ENCODE measurements at places on chromosomes 2 and 18.

DNA sequence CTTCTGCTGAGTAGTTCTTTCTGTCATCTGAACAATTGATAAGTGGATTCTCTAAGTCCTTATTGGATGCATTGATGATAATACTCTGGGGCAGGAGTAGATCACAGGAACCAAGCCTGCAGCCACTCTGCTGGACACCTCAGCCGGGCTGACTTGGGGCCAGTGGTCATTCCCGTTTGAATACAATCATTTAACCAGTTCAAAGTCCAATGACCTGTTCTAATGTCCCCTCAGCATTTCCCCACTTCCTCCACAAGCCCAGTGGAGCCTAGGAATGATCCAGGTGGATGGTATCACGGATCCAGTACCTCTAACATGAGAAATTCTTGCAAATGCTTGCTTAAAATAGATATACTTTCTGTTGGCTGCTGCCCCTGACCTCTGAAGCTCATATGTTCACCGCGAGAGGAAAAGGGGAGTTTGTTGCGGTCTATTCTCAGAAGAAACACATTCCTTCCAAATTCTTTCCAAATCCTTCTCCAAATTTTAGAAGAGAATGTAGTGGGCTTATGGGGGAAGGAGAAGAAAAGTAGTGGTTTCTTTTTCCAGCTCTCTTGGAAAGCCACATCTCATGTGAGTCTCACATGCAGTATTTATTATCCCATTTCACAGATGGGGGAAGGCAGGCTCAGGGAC is 170.9 kb downstream of the INHBB start:
- DNase-seq, result no peak

DNA sequence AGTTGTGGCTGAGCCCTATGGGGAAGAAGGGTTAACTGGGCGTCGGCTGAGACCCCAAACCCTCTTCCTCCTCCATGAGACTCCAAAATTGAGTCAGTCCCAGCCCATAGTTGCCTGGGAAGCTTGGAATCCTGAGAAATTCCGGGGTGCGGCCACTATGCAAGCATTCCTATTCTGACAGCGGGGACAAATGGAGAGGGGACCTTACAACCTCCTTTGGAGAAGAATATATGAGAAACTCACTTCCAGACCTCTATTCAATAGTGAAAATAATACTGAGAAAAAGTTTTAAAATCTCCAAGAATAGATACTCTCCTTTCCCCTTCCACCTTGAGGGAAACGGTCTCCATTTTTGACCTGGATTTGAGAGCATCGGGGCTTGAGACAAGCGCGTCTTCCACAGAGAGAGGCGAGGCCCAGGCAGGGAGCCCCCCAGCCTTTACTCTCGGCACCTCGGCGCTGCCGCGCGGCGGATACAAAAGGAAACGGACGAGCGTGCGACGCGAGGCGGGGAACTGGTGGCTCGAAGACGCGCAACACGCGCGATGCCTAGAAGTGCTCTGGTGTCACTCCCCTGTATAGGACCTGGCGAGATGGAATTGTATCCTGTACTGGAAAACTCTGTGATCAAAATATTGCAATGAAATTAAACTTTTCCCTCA is 11.1 kb downstream of the NR4A2 start:
- DNase-seq, result no peak

DNA sequence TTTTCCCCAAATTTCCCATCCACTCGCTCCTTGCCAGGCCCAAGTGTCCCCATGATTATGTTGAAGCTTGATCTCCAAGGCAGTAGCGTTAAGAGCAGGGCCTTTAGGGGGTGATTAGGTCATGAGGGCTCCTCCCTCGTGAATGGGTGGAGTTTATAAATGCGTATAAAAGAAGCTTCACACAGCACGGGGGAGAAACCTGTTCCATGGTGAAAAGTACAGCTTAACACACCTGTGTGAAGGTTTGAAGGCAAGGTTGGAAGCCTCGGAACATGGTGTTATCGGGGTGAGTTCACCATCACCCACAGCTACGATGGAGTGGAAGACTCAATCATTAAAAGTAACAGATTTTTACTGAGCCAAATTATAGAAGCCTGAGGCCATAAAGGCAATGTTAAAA is 137.4 kb upstream of the ALKAL2 start:
- DNase-seq, result no peak

DNA sequence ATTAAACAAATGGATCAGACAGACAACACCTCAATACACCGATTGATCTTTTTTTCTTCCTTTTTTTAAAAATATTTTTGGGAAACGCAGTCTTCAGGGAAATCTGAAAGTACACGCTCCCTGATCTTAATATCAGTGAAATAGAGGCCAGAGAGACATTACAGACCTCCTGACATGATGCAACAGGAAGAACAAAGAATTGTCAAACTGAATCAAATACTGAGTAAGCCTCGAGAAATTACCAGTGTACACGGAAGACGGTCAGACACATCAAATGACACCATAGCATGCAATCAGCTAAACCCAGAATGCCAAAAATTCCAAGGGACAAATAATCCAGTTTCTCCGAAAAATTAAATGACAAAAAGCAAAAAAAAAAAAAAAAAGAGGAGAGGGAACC is 80.2 kb upstream of the NFU1 start:
- no peak for DNase-seq

DNA sequence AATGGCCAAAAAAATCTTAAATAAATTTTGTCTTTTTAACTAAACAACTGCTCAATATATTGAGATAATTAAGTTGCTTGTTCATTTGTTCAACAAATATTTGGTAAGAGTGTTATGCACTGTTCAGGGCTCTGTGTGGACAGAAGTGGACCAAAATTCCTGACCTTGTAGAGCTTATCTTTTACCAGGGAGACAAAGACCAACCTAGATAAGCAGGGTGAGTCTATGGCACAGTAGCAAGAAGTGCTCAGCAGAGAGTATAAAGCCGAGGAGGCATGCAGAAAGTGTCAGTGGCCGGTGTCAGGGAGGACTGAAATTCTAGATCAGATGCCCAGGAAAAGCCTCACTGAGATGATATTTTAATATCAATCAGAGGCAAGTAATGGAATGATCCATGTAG is 2.6 kb downstream of the RAB27B start:
- DNase-seq, result no peak

DNA sequence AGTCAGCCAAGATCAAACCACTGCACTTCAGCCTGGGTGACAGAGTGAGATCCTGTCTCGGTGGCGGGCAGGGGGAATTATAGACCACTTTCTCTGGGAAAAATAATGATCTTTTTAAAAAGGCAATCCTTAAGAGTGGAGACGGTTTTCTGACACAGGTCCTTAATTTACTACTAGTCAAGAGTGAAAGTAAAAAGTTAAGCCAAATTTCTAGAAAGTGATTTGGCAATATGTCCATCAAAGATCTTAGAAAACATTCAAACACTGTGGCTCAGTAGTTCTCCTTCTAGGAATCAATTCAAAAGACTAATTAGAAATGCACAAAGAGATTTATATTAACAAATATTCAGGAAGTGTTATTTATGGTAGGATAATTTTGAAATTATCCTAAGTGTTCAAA is 148.5 kb upstream of the DNMT3A start:
- DNase-seq, result no peak

DNA sequence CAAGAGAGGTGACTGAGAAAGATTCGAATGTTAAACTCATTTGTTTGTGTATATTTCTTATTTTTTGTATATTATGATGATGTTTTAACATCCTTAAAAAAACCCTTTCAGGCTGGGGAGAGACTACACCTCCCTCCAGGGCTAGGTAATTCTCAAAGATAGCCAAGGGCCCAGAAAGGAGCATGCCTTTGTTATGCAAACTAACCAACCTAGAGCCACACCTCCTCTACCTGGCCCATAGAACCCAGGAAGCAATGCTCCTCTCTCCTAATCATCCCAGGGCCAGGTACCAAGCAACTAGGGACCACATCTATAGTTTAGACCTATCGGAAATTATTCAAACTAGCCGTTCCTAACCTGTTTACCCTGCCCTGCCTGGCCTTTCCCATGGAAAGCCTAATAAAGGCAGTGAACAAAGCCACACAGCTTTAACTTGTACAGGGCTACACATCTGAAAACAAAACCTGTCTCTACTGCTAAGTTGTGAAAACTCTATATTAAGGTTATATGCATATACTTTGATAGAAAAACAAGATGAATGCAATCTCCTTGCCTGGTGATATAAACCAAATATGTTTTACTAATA is 79.7 kb downstream of the COLEC12 start:
- no peak for DNase-seq

DNA sequence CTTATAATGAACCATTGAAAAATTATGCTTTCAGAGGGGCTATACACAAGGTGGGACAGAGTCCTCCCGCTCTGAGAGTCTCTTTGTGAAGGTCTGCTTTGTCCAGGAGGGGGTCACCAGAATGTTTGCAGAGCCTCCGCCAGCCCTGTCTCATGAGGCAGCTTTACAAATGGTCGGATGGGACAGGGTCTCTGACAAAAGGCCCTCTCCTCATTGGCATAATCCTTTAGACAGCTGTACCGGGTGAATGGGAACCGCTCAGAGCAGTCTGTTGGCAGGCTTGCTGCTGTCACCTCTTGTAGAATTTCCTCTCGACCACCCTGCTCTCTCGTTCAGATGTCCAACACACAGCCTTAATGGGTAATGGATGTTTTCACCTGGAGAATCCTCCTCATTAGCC is 40.2 kb upstream of the TGIF1 start:
- DNase-seq, result no peak
